ENCODE measurements at places on chromosomes 5 and 9.

DNA sequence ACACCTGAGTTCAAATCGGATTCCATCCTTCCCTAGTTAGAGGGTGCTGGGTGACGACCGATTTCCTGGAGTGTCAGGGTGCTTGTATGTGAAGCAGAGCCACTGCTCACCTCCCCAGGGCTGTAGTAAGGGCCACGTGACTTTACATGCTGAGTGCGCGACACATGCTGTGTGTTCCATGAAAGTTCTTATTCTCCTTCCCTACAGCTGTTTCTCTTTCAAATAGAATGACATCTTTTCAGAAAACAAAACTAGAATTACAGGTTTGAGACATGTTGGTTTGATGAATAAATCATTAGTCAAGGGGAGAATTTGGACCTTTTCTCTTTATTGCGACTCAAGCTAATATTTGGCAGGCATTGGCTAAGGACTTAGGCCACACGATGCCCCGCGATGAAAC lies 113.1 kb downstream of the JMY start:
- no peak for DNase-seq

DNA sequence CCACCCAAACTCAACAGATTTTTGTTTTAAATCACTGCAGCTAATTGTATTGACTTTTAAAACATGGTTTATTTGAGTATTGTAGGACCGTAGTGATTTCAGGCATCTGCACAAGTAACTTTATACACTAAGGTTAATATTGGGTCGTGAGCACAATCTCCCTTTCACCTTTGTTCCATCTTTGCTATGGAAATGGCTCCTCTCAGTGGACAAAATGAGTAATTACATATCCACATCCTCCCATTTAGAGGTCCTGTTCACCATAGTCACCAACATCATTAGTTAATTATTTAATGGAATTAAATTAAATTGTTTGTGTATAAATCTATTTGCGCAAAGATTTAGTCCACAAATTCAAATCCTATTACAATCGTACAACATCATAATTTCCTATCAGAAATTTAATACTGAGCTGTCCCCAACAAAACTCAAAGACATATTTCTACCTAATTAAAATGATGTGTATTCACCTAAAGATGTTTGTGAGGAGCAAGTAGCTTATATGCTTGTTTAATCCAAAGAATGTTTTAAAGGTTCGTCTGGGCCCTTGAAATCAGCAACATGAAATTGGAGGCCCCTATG lies 173.0 kb upstream of the DAPK1 start:
- DNase-seq: no peak

- DNase-seq: no peak
Measured at GRCh38 chr5:170225326-170226128, 7.3 kb upstream of the C5orf58 start.

GRCh38 chr9:127126971-127127370 lies 4.5 kb upstream of the ANGPTL2 start:
- no peak for DNase-seq

- no peak for DNase-seq
Measured at GRCh38 chr5:89313804-89314588, 431.0 kb upstream of the MEF2C start.

DNA sequence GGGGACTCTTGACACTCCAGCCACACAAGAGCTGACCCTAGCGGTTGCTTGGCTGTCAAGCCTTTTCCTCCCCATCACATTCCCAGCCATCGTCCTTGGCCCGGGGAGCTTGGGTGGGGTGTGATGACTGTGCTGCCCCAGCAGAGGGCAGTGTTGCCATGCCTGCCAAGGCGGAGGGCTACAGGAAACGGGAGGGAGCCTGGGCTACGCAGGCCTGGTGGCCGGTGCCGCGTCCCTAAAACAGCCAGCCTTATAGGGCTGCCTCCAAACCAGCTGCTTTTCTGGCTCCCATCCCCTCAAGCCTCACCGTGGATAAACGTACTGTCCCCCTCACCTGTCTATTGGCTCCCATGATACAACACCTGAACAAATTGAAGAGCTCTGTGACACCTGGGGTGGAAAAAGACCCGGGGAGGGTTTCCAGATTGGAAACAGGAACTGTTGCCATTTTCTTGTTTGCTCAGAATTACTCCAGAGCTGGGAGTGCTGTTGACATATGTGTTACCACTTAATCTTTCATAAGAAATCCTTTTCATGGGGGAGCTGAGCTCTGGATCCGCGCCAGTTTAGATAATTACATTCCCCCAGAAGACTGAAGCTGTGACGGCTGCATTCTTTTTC lies 72.8 kb upstream of the ASTN2 start:
- peak; percentile 50 for DNase-seq

DNA sequence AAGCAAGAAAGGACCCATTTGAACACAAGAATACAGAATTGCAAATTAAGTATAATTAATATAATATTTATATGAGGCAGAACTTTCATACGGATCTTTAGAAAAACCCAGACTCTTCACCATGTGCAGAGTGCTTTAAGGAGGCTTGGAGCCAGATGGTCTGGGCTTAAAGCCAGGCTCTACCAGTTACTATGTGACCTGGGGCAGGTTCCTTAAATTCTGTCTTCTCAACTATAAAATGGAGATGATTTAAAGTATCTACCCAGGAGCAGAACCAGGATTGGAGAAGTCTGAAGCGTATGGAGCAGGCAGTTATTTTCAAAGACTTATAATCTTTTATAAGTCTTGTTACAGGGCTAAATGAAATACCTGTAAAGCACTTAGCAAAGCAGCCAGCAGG lies 202.1 kb downstream of the TSSK1B start:
- no peak for DNase-seq

GRCh38 chr9:134040781-134041648 lies 15.7 kb downstream of the BRD3OS start:
- DNase-seq: no peak

DNA sequence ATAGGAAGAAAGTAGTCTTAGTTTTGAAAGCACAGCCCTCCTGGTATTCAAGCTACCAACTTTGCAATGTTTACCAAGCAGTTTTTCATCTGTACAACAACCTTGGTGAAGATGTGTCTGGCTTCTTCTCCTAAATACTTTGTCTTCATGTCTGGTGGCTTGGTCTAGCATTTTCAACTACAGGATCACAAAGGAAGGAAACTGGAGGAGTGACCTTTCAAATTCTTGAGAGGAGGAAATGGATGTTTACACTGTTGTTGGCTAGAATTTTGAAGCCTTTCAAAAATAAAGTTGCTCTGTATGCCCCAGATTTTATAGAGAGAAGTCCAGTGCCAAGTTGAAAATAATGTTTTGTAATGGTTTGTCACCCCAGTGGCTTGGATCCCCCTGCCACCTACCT lies 16.3 kb downstream of the PAM start:
- DNase-seq: no peak

DNA sequence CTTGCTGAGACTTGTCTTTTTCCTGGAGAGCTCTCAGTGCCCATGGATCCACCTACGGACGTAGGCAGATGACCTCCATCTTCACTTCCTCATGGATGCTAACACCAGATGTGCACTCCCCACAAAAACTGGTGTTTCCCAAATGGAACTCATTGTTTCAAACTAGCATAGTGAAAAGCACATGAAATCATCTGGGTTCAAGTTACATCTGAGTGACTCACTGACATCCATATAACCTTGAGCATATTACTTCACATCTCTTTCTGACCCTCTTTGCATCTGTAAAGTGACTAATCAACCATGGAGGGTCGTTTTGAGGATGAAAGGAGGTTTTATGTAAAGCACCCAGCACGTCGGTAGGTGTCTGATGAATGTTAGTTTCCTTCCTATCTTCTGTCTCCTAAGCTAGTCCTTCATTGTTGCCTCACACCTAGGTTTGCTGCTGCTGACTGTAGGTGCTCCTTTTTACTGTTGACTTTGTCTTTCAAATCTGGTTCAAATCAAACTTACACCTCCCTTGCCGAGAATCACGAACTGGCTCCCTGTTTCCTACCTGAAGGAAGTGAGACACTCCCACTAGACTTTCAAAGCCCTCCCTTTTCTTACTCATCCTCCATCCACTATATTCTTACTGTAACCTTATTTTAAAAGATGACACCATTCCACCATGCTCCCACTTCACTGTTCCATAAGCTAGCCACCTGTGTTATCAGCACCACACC lies 10.3 kb downstream of the OCLN start:
- no peak for DNase-seq

DNA sequence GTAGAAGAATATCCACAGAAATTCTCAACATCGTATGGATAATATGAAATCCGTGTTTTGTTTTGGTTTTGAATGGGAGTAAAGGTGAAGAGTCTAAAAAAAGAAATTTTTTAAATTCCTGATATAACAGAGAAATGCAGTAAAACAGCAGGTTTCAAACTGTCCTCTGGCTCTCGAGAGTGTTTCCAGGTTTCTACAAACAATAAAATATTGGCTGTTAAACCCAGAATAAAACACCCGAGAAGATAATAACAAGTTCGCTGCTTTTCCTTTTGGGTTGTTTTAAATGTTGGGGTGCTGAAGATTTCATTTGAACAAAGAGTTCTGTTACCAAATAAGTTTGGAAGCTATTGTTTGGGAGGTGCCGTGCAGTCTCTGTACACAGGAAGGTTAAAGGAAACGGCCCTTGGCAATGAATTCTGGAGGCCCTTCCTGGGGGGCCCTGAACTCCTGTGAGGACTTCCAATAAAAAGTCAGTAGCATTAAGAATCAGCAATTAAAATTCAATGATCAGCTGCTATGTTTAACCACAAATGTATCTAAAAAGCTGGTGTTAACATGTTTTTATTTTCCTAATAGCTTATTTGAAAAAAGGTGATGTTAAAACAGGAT lies 215.8 kb downstream of the TSSK1B start:
- DNase-seq: no peak

- no peak for DNase-seq
Measured at GRCh38 chr5:82183828-82184227, 94.3 kb downstream of the RPS23 start.

- no peak for DNase-seq
Measured at GRCh38 chr9:134320126-134320867, 6.0 kb upstream of the RXRA start.

DNA sequence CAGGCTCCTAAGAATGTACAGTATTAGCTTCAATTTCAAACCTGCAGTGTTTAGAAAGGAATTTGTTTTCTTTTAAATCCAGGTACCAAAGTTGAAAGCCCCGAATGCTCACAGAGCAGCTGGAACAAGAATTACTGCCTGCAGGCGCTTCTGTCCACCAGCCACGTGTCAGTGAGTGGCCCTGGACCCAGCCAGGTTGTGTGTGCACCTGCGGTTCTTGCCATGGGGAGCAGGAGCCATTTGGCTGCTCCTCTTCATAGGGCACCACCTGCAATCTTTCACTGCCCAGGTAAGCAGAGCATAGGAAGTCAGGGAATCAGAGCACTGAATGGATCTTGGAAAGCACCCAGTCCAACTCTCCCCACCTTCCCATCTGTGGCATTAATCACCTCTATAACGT lies 79.5 kb upstream of the PIP5K1B start:
- no peak for DNase-seq

DNA sequence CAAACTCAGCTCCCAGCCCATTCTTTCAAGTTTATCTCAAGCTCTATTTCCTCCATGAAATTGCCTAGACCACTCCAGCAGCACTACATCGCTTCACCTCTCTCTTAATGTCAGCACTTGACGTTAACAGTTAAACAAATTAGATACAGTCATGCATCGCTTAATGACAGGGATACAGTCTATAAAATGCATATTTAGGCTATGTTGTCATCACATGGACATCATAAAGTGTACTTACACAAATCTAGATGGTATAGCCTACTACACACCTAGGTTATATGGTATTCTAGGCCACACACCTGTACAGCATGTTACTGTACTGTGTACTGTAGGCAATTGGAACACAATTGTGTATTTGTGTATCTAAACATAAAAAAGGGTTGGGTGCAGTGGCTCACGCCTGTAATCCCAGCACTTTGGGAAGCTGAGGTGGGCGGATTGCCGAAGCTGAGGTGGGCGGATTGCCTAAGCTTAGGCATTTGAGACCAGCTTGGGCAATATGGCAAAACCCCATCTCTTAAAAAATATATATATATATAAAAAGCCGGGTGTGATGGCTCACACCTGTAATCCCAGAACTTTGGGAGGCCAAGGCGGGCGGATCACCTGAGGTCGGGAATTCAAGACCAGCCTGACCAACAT lies 13.4 kb upstream of the PCSK5 start:
- DNase-seq: no peak

DNA sequence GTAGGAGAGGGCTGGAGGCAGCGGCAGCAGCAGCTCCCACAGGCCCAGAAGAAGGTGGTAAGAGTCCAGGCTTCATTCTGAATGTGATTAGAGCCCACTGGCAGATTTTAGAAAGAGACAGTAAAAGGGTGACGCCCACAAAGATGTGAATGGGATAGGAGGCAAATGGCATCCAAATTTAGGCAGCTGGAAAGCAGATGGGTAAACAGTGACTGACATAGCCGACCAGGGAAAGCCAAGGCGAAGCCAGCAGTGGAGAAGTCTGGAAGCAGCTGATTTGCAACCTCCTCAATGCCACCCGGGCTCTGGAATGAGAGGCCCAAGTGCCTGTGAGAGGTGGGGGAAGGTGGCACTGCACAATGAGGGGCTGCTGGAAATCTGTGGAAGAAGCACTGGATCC lies 103.3 kb downstream of the C5orf15 start:
- no peak for DNase-seq

DNA sequence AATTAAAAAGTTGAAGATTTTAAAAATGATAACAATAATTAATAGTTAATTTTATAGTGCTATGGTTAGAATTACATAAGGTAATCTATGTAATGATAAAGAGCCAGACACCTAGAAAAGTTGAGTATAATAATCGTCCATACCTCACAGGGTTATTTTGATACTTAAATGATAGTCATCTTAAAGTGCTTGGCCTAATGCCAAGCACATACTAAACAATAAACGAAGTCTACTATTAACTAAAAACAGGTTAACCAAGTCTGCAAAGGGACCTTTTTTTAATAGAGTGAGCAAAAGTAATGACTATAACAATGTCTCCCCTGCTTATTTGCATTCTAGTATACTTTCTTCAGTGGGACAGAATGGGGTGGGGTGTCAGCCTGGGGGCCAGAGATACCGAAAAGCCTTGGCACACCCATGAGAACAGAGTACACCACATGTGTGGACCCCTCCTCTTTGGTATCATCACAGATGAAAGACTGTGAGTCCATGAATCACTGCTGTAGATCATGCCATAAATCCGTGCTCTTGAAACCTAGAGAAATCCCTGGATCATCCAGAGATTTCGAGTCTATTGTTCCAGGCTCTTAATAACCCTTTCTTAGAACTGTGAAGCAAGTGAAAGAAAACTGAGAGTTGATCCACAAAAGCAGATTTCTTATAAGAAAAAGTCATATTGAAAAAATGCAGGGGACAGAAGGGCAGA lies 249.5 kb downstream of the PRELID2 start:
- no peak for DNase-seq

DNA sequence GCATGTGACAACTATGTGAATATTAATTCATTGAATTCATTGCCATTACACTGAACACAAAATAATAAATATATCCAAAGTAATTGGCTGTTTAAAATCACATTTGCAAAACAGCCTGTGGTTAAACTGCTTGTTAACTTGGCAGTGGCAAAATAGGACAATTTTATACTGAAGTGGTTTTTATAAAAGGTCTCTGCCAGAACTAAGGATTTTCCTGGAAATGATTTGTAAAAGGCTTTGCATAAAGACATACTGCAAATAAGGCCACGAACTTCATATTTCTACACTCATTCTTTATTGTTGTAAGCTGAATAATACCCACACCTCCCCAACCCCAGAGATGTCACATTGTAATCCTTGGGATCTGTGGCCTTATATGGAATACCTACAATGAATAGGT lies 370.3 kb upstream of the RGMB start:
- no peak for DNase-seq

GRCh38 chr5:127412698-127413097 lies 104.7 kb upstream of the PRRC1 start:
- DNase-seq: no peak
